Osteoblast (primary cell): ENCODE measurements at places on chromosomes 12 and 14.

GRCh38 chr12:53483979-53484377 is 15.3 kb downstream of the MAP3K12 start:
- DNase-seq = peak; percentile 63

DNA sequence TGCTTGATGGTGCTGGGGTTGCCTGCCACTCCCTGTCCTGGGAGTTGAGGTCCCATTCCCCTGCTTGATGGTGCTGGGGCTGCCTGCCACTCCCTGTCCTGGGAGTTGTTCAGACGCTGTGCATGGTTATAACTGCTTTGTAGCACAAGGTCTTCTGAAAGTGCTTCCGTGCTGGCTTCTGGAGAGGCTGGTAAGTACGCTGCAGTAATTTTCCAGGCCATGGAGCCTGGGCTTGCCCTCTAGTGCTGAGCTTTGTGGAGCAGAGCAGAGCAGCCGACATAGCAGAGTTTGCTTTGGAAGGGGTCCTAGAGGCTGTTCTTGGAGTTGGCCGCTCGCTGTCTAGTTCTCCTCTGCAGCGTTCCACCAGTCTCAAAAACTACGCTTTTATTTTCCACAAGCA is 6.3 kb downstream of the B4GALNT3 start:
- no peak for DNase-seq

DNA sequence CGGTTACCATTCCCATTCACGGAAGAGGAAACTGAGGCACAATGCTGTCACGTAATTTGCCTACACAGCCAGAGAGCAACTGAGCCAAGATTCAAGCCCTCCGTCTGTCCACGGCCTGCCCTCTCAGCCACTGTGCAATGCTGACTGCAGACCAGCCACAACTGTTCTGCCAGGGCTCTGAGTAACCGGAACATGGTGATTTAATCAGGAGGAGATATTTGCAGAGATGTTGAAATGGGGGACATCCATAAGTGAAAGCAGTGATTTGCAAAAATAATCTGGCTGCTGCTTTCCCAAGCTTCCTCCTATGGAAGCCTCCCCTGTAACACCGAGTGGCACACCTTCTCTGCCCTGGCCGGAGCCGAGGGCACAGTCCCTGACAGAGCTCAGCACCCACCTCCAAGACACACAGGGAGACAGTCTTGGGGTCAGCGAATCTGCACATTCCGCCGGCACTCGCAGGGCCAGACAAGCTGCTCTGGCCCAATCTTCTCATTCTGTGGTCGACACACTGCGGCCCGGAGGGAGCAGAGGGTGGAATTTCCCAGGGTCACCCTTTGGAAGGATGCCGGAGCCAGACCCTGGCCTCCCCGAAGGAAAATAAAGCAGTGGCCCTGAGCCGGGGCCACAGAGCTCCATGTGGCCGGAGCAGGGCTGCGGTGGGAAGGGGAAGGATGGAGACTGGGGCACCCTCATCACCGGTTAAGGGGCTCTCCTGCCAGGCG is 158.2 kb upstream of the DIO3 start:
- DNase-seq = peak; percentile 87

GRCh38 chr12:76444408-76444984 is 96.3 kb upstream of the BBS10 start:
- no peak for DNase-seq

- no peak for DNase-seq
Measured at GRCh38 chr12:105393587-105393986, 63.1 kb downstream of the C12orf75 start.

- DNase-seq = peak; percentile 41
Measured at GRCh38 chr12:123041811-123042655, 61.6 kb downstream of the ARL6IP4 start.

GRCh38 chr14:101184104-101184455 is 280.6 kb upstream of the RTL1 start:
- no peak for DNase-seq

DNA sequence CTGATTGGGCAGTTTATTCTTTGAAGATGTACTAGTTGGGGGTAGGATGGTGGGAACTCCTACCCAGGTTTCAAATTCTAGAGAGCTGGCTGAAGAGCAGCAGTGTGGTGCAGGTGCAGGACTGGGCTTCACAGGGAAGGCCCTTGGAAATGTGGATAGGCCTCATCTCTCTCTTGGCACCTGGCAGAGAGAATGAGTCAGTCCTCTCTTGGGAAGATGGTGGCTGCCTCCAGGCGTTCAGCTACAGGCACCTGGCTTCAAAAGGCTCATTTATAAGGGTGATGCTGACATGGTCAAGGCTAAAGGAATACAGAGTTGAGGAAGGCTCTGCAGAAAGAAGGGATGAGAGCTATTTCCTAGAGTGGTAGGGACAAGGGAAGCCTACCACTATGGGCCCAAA is 179.7 kb upstream of the VASH1 start:
- no peak for DNase-seq

DNA sequence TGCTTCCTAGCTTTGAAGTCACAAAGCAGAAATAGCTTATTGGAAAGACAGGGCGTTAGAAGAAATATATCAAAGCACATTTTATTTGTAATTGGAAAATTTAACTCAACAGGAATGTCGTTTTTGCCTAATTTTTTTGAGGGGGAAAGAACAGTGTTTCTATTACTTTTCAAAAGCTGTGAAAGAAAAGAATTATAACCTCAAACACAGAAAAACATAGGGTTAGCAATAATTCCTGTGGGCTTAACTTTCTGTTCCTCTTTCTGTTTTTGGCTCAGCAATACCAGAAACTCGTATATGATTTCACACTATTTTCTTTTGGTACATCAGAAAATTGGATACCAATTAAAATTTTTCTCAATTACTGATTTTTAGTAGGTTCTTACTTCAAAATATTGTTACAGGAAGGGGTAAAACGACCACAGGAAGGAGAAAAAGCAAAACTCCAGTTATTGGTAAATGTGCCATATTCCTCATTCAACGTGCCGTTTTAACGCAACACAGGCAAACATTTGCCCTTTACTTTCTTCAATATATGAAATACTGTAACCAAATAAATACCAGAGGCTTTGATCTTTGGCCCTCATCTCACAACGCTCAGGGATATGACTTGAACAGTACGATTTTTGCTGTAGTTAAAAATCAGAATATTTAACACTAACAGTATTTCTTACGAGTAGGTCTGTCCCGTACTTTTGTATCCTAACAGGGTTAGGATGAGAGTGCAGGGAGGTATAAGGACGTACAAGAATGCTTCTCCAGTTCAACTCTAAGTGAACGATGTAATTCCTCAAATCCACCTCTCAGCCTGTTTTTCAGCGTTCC is 1.3 kb upstream of the RNU6-7 start:
- no peak for DNase-seq

- no peak for DNase-seq
Measured at GRCh38 chr12:53599579-53599978, 26.6 kb downstream of the ATF7 start.

DNA sequence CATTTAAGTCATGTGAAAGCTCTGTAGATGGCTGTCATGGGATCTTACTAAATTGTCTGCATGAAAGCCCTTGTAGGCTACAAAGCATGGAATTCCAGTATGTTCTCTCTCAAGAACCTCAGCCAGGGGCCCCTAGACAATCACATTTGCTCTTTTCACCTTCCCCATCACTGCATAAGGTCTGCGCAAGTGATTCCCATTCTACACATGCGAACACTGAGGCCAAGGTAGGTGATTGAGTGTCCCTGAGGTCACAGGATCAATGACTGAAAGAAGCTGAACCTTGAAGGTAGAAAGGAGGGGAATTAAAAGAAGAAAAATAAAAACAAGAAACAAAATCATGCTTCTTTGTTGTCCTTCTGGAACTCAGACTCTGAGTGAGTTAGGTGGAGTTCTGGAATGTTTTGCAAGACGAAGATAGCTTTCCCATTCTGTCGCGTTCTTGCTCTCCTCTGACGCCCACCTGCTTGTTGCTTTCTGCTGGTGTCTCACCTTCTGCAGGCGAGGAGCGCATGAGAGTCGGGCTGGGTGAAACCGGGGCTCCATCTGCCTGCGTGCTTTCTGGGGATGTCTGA is 79.9 kb downstream of the SPRING1 start:
- peak; percentile 81 for DNase-seq

- DNase-seq = no peak
Measured at GRCh38 chr12:93039062-93039461, 110.0 kb upstream of the EEA1 start.

GRCh38 chr12:21541773-21542172 is 15.7 kb downstream of the SPX start:
- DNase-seq = no peak

- DNase-seq = no peak
Measured at GRCh38 chr12:49212572-49212971, 23.7 kb upstream of the TUBA1A start.

DNA sequence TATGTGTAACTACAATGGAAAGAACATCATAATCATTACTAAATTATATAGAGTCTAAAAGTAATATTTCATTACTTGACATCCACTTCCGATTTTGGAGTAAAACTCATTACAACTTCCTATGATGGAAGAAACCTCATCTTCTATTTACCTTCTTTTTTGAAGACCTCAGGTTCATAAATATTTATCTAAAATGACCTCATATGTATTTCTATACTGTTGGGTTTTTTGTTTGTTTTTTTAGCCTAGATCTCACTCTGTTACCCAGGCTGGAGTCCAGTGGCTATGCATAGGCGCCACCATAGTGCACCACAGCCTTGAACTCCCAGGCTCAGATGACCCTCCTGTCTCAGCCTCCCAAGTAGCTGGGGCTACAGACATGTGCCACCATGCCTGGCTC is 39.9 kb upstream of the BMAL2 start:
- no peak for DNase-seq

DNA sequence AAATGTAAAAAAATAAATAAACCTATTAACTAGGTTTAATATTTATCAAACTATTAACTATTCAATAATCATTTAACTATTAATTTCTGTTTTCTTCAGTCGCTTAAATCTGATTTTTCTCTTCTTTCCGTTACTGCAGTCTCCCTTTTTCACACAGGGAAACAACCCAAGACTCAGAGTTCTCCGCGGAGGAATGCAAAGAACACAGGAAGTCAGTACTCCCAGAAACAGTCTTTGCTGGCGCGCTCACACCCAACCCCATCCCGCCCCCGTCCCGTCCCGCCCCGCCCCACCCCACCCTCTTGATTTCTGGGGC is 351 bp upstream of the METTL17 start:
- DNase-seq = no peak

DNA sequence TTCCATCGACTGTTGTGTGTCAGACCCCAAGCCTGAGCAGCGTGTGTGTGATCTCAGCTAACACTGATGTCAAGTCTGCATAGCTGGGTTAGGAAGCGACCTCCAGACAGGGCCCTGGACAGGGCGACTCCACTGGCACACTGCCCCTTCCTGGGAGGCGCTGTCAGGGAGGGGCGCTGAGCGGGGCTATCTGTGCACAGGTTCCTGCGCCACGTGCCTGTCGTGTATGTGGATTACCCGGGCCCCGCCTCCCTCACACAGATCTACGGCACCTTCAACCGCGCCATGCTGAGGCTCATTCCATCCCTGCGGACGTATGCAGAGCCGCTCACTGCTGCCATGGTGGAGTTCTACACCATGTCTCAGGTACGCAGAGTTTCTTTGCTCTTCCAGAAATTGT is 53.9 kb downstream of the DYNC1H1 start:
- no peak for DNase-seq
